ENCODE measurements at places on chromosomes 7 and 10. TPM values are rescaled to one million over a fixed set of nuclear protein-coding genes. Genes with fewer than 3 reads are reported as not detected.
A peak's percentile ranks its signal among the peaks of the same experiment; 100 is the strongest.

GRCh38 chr10:86793696-86794095 lies 37.3 kb downstream of the BMPR1A start:
- H3K4me1 ChIP-seq = peaks cover 5% of the 10 kb centered on the region
- H3K36me3 ChIP-seq = no peaks in the 10 kb centered on the region
- H3K4me3 ChIP-seq = no peak overlapping the region
- no peak for DNase-seq
- no peak overlapping the region for H3K27ac ChIP-seq

GRCh38 chr10:38094927-38095574 lies 914 bp downstream of the ZNF37A start:
- peak overlapping the region; percentile 91 for H3K27ac ChIP-seq
- peaks cover 13% of the 10 kb centered on the region for H3K4me1 ChIP-seq
- H3K4me3 ChIP-seq = peak overlapping the region; percentile 85
- H3K36me3 ChIP-seq = peaks cover 29% of the 10 kb centered on the region

Gene THSD7A
- total RNA-seq = 7.2 TPM

- no peaks in the 10 kb centered on the region for H3K27me3 ChIP-seq
- H3K27ac ChIP-seq = peak overlapping the region; percentile 8
- DNase-seq = no peak
- H3K36me3 ChIP-seq = no peaks in the 10 kb centered on the region
Observed at GRCh38 chr7:131032786-131033185, 294.9 kb upstream of the MKLN1 start.

Gene RET
- 0.68 TPM for total RNA-seq

- H3K27ac ChIP-seq = no peak overlapping the region
- H3K4me3 ChIP-seq = no peak overlapping the region
- no peaks in the 10 kb centered on the region for H3K36me3 ChIP-seq
- no peak for DNase-seq
- H3K27me3 ChIP-seq = no peaks in the 10 kb centered on the region
Observed at GRCh38 chr7:157650801-157651200, 314.0 kb downstream of the DNAJB6 start.

DNA sequence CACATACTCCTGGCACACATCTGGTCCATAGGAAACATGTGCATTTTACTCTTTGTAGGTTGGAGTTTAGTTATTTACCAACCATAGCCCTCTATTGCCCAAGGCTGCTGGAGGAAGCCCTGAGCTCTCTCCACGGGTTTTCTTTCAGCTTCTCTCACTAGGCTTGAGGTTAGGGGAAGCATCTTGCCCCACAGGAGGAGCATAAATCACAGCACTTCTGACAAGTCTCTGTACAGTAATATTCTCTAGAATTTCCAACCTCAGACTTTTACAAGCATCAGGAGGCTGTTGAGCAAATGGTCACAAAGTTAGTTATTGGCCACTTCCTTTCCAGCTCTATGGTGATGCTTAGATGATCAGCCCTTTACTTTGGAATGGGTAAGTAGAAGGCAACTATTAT lies 122.9 kb upstream of the GLI3 start:
- no peaks in the 10 kb centered on the region for H3K36me3 ChIP-seq
- H3K4me3 ChIP-seq = no peak overlapping the region
- DNase-seq = no peak
- H3K4me1 ChIP-seq = no peaks in the 10 kb centered on the region
- no peak overlapping the region for H3K27ac ChIP-seq

Gene CDHR3
- total RNA-seq = 28.7 TPM

Gene TMEM213
- 1.9 TPM for total RNA-seq

DNA sequence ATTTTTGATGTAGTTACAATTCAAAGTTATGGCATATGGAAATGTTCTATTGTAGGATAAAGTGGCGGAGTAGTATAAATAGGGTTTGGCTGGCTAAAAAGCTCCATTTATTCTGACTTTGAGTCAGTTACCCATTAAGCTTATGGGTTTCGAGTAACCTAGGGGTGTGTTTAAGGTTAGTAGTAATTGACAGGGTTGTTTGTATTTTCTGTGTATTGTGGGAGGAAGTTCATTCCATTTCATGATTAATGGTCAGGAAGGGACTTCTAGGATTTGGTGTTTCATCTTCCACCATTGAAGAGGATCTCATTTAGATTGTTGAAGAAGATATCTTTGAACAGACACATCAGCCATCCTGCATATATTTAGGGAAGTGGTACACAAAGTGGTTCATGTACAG lies 75.0 kb downstream of the BICC1 start:
- no peak overlapping the region for H3K27ac ChIP-seq
- no peak overlapping the region for H3K4me3 ChIP-seq
- peaks cover 7% of the 10 kb centered on the region for H3K4me1 ChIP-seq
- H3K27me3 ChIP-seq = no peaks in the 10 kb centered on the region
- no peak for DNase-seq

GRCh38 chr7:79272066-79272669 lies 181.3 kb downstream of the MAGI2 start:
- no peaks in the 10 kb centered on the region for H3K36me3 ChIP-seq
- H3K27me3 ChIP-seq = no peaks in the 10 kb centered on the region
- H3K4me3 ChIP-seq = no peak overlapping the region
- no peak for DNase-seq
- no peaks in the 10 kb centered on the region for H3K4me1 ChIP-seq

GRCh38 chr10:3199488-3199887 lies 26.9 kb upstream of the PITRM1 start:
- no peaks in the 10 kb centered on the region for H3K36me3 ChIP-seq
- H3K27me3 ChIP-seq = no peaks in the 10 kb centered on the region
- no peak overlapping the region for H3K4me3 ChIP-seq
- no peak for DNase-seq

Gene ICA1
- total RNA-seq = 19.5 TPM

DNA sequence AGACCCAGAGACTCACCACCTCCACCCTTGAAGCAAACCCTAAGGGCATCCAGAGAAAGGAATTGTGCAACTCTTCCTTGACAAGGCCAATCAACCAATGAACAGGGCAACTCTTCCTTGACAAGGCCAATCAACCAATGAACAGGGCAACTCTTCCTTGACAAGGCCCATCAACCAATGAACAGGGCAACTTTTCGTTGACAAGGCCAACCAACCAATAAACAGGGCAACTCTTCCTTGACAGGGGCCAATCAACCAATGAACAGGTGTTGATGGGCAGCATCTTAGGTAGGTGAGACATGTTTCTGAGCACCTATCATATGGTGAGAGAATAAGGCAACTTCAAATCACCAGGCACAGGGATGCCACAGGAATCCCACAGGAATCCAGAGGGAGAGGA lies 181.5 kb upstream of the RNF32 start:
- H3K27ac ChIP-seq = no peak overlapping the region
- H3K27me3 ChIP-seq = no peaks in the 10 kb centered on the region
- no peak overlapping the region for H3K4me3 ChIP-seq
- H3K4me1 ChIP-seq = no peaks in the 10 kb centered on the region
- no peak for DNase-seq

GRCh38 chr10:72340510-72341261 lies 14.0 kb downstream of the DNAJB12 start:
- no peaks in the 10 kb centered on the region for H3K27me3 ChIP-seq
- DNase-seq = peak; percentile 85
- H3K4me3 ChIP-seq = no peak overlapping the region
- peak overlapping the region; percentile 65 for H3K27ac ChIP-seq
- H3K36me3 ChIP-seq = peaks cover 87% of the 10 kb centered on the region

All from lower lobe of right lung (tissue), 2 donors.